ENCODE measurements at places on chromosomes 3 and 15.

DNA sequence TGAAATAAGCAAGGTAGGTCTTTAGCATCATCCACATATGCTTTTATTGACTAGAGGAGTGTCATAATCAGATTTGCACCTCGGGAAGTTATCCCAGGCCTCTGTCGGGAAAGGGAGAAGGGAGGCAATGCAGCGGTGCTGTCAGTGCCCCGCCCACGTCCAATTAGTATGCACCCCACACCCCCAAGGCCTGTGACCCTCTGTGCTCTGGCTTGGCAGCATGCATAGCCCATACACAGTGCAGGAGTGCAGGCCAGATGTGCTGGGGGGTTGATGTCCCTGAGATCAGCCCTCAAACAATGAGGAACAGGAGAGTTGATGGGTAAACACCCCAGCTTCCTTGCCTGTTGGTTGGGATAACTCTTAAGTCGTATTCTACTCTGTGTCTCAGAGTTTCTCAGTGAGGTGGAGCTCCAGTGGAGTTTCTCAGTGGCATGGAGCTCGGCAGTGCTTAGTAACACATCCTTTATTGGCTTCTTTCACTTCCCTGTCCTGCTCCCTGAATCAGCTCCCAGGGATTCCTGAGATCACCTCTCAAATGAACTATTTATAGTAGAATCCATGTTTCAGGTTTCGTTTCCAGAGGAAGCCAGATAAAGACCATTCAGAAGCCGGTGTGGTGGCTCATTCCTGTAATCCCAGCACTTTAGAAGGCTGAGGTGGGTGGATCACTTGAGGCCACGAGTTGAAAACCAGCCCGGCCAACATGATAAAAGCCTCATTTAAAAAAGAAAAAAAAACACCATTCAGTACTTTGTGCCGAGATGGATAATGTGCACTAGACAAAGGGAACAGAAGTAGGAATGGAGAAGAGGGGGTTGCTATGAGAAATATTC is 26.7 kb upstream of the NDUFB4 start:
- DNase-seq: no peak

DNA sequence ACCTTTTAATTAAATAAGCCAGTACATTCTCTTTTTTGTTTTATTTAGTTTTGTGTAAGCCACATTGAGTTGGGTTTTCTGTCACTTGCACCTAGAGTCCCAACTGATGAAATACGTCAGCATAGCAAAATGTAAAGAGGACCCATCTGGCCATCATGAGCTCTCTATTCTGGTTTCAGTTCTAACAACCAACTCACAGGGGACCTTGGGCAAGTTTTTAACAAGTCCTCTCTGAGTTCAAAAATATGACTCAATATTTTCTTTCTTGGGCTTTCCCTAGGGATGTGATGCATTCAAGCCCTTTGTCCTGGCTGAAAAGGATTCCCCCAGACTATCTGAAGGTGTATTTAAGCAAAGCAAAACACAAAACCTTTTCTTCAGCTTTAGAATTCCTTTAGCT is 32.9 kb downstream of the PLCH1 start:
- no peak for DNase-seq

DNA sequence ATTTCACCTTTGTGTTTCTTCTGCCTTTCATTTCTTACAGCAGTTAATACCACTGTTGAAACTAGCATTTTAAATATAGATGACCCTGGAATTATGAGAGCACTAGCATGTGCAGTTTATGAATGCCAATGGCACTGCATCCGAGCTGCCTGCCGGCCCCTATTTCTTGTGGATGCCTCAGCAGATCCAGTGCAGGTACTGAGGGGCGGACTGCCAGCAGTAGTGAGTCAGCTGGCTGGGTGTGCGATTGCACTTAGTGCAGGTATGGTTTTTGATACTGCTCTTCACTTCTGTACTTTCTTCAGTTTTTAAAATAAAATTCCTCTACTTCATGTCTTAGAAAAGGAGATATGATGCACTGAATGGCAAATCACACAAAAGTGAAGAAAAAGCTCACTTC is 453.0 kb downstream of the DIPK2A start:
- no peak for DNase-seq

DNA sequence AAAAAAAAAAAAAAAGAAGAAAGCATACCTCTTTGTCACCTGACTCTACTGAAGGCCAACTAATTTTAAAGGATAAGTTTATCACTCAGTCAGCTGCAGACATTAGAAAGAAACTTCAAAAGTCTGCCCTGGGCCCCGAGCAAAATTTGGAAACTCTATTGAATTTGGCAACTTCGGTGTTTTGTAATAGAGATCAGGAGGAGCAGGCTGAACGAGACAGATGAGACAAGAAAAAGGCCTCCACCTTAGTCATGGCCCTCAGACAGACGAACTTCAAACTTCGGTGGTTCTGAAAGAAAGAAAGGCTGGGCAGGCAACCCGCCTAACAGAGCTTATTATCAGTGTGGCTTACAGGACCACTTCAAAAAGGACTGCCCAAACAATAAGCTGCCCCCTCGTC is 18.5 kb downstream of the GLDN start:
- DNase-seq: no peak

DNA sequence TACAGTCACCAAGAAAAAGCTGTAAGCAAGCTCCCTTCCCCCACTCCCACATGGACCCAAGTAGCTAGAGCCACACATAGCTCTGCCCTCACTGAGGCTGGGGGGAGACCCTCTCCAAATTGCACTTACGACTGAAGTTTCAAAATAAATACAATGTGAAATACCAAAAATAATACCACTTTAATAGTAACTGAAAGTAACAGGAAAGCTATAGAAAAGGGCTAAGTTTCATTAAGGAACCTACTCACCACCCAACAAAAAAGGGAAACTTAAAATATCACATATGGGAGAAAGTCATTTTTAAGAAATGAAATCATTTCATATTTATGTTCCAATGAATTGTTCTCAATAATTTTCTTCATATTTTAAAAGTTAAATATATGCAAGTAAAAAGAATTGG is 130.4 kb upstream of the UBE2E2 start:
- no peak for DNase-seq

DNA sequence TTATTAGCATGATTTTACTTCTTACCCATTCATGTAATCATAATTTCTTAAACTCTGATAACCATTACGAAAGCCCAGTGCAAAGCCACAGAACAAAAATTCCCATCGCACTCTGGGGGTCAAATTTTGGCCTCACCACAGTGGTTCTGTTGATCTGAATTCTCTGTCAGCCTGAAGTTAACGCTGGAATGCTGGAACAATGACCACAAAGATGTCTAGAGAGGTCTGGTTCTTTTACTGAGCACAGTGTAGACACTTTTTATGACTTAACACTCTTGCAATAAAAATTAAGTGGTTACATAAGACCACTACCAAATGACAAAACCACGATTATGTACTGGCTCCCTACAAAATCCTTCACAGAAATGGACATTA is 94.7 kb downstream of the PDZRN3 start:
- no peak for DNase-seq

DNA sequence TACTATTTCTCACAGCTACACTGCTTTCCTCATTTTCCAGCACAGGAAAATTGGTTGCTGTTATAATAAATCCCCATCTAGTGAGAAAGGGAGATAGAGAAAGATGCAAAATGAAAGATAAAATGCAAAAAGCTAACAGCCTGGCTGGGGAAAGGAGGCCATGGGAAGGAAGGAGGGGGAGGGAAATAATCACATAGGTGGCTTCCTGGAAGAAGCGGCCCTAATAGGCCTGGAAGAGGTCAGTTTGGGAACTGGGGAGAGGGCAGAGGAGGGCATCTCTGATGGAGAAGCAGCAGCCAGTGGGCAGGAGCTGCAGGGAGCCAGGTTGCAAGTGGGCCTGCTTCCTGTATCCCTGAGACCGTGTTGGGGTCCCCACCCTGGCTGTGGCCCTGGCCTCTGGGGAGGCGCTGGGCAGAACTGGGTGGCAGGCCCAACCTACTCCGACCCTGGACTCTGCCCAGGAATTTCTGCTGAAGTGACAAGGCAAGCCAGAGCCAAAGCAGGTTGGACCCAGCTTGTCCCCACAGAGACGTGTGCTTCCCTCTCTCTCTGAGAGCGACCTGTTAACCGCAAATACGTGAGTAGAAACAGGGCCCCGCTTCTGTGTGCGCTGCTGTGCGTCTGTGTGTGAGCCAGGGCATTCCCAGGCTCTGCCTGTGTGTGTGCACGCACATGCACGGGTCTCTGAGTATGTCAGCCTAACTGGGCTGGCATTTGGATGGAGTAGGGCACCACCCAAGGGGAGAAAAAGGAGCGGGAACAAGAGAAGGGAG is 1.9 kb downstream of the SLC28A1 start:
- DNase-seq: no peak

GRCh38 chr3:124730941-124731297 is 667 bp downstream of the UMPS start:
- DNase-seq: no peak

- DNase-seq: no peak
These were observed 77.5 kb downstream of the KLHL25 start for GRCh38 chr15:85717212-85717611.

DNA sequence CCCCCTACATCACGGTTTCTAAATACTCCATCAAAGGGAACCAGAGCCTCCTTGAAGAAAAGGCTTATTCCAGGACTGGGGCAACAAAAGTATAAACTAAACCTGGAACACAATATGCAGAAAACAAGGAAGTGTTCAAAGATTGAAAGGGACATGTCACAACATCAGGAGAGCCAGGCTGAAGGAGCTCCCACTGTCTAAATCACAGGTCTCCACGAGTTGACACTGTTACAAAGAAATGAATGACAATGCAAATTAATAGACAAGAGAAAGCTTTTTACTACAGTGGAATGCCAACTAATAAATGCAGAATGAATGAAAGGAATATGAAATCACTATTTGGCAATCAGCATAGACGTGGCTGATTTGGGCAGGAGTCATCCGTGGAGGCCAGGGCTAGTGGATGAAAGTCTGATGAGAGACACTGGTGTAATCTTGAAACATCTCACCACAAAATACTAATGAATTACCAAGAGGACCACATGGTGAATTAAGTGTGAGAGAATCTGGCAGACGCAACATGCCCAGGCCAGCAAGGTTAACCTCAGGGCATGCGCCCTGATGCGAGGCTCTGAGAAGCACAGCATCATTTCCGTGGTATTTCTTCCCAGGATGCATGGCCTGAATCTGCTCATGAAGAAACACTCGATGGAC is 123.8 kb upstream of the TJP1 start:
- no peak for DNase-seq

- DNase-seq: no peak
These were observed 4.5 kb downstream of the ARPIN start for GRCh38 chr15:89908226-89908625.

DNA sequence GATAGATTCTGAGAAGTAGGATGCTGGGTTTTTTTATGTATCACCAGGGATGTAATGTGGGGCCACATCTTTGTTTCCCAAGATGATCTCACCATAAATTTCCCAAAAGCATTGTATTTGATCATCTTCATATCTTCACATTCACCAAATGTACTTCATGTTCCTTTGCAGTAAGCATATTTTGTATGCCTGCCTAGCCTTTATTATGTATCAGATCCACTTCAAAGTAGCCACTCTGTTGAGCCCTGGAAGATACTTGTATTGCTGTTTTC is 14.2 kb upstream of the GATM start:
- no peak for DNase-seq

DNA sequence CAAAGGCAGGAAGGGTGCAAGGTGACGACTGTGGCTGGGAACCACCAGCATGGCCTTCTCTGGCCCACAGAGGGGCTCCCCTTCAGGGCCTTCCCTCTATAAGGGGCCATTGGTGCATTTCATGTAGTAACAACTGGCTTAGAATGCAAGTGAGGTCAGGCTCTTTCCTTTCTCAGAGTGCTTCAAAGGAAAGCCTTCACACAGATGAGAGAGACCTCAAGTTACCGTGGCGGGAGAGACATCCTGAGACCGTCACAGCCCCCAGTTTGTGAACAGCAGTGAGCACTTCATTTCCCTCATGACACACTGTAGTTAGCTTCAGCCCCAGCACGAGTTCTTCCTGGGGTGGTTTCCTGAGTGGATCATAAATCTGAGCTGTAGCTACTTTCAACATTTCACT is 96.6 kb upstream of the LIMD1 start:
- DNase-seq: no peak

DNA sequence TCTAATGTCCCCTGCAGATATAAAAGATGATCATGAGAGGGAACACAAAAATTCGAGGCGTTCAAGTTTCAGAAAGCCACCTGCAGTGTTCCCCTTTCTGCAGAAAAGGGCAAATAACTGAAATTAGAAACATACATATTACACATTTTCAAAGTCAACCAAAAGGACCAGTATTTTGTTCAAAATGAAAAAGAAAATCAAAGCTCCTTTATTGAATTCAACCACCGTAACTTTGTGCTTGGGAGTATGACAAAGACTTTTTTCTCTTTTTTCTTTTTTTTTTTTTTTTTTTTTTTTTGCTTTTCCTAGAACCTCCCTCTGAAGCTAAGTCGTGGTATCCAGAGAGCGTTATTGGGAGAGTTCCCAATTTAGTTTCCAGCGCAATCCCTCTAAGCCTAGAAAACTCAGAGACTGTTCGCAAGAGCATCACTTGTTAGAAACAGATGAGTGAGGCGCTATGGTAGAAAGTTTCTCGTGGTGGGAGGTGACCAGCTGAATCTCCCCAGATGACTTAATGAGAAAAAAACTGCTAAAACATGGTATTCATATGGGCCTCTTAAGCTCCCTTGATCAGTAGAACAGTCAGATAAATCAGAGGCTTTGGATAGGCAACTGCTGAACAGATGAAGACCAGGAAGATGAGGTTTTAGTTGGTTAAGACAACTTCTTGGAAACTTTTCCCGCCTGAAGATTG is 77.4 kb downstream of the MB21D2 start:
- DNase-seq: no peak

- no peak for DNase-seq
These were observed 299.1 kb downstream of the TLE3 start for GRCh38 chr15:69798481-69799250.

DNA sequence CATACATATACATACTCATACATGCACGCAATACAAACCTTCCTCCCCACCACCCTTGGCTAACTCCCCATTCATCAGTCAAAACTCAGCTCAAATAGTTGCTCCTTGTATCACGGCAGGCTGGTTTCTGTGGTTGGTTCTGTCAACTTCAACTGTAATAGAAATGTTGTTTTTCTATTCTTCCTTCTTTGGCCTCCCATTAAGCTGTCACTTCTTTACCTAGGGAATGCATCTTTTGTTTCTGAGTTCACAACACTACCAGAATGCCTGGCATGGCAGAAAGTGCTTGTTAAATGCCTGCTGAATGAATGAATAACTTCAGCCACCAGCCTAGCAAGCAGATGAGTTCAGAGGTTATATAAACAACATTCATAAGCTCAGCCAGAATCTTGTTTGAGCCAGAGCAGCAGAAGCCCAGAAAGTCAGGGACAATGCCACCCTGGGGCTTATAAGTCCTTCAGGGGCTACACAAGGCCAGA is 63.1 kb downstream of the B3GALNT1 start:
- DNase-seq: no peak

DNA sequence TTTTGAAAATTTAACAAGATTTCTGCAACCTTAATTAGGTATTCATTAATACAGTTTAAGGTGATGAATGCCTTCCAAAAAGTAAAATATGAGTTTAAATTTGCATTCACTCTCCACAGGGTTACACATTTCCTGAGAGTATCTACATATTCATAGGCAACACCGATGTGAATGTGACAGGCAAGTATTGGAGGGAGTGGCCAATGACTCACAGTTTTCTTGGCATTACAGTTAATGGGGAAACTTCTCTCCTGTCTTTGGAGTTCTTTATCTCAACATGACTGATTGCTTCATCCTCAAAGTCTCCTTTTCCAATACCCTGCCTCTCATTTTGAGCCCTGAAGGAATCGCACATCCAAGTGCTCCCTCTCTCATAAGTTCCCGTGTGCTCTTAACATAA is 181.9 kb upstream of the CHL1 start:
- no peak for DNase-seq
